ENCODE measurements at places on chromosomes 11 and 22. TPM values are rescaled to one million over a fixed set of nuclear protein-coding genes. Genes with fewer than 3 reads are reported as not detected.

Gene MS4A2
- total RNA-seq: not detected

Gene LARGE2
- total RNA-seq: 0.09 TPM

Gene SLC35C1
- total RNA-seq: 12.9 TPM

Gene SOX6
- 1.00 TPM for total RNA-seq

Gene MCHR1
- total RNA-seq: 1.00 TPM

Gene BET1L
- 15.8 TPM for total RNA-seq

All from smooth muscle cell of bladder (primary cell).